Fibroblast of skin of left quadriceps (primary cell): ENCODE measurements at places on chromosomes 5 and 9.
A peak's percentile ranks its signal among the peaks of the same experiment; 100 is the strongest.

DNA sequence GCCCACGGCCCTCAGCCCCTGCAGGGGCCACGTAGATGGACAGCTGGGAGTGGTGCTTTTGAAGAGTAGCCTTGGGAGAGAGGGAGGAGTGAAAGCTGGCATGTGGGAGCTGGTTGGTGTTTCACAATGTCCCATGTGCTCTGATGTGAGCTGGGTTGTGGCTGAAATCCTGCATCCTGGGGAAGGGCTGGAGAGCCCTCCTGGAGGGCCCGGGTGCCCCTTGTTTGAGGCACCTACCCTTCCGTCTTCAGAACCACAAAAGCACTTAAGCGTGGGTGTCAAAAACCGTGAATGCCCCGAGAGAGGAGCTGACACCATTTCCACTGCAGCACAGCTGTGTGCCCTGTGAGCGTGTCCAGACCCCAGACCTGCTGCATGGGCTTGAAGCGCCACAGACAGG, 199.1 kb upstream of the ZNF618 start:
- no peak for DNase-seq

GRCh38 chr5:103513701-103514100, 48.9 kb downstream of the NUDT12 start:
- DNase-seq: no peak

GRCh38 chr9:91647371-91647770, 223.7 kb upstream of the NFIL3 start:
- no peak for DNase-seq

DNA sequence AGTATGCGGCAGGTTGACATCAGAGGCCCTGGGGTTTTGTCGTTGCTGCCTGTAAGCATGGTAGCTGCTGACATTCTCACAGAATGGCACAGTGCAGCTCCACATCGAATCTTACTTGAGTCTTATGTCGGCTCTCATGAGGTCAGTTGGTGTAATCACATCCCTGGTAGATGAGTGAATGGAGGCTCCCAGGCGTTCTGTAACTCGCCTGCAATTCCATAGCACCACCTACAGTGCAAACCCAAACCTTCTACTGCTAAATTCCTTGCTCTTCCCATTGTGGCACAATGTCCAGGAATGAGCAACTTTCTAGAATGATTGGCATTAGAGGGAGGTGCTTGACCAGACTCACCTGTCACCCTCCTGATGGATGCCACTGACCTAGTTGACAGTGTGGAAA, 578.4 kb downstream of the CCDC171 start:
- no peak for DNase-seq

DNA sequence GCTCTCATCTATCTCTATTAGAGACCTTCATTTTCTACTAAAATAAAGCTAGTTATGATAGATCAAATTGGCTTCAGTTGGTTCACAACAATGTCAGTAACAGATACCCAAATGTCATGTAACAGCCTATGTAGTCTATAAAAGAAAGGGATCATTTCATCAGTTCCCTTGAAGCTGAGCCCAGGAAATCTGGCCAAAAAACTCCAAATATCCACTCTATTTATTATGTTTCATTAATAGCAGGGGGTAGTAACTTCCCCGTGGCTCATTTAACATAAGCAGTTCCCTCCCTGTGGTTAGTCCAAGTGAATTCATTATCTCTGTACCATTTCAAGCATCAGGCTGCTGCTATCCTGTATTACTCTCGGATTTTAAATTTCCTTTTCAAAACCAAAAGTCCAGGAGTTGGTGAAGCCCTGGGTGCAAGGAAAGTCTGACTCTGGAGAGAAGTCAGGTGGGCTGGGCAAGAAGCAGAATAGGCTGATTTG, 66.0 kb downstream of the SH3PXD2B start:
- no peak for DNase-seq

- no peak for DNase-seq
Measured at GRCh38 chr5:135491552-135492318, 39.6 kb upstream of the TIFAB start.

DNA sequence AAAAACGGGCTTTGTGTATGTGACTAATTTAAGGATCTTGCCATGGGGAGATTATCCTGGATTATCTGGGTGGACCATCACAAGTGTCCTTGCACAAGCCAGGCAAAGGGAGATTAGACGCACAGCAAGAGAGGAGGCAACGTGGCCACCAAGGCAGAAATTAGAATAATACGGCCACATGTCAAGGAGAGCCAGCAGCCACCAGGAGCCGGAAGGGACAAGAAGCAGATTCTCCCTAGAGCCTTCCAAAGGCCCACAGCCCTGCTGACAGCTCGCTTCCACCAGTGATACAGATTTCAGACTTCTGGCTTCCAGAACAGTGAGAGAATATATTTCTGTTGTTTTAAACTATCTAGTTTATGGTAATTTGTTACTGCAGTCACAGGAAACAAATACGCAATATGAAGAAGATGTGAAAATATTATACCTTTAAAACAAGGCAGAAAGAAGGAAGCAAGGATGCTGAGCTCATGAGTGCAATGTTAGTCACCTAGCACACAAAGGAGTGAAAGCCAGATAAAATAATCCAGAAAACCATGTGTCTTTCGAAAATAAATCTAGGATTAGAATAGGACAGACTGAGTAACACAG, 28.7 kb upstream of the F2RL1 start:
- DNase-seq: no peak

DNA sequence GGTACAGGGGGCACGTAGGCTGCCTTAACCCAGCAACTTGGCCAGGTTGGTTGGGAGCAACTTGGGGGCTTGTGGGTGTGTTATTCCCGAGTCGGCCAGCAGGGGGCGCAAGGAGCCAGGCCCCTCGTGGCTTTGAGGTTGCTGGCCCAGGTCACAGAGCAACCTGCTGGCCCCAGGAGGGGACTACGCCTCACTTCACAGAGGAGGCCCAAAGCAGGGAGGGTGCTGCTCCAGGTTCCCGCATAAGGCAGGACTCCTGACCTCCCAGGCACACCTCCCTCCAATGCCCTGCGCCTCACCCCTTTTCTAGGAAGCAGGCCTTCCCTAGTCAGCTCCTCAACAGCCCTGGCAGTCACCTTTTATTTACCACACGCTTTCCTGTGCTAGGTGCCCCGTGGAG, 18.1 kb downstream of the KYAT1 start:
- no peak for DNase-seq

DNA sequence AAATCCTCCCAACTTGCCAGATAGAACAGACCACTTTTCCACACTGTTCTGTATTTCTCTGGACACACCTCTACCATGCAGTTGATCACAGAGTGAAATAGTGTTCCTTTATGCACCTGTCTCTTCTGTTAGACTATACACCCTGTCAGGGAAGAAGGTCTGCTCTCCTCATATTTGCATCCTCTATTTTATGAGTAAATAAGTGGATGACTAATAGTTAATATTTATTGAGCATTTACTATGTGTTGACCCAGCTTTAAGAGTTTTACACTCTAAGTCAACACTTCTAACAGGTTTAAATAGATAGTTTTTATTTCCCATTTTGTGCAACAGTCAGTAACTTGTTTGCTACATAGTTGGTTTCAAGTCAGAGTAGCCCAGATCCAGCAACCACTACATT, 452.8 kb upstream of the MPDZ start:
- DNase-seq: no peak

DNA sequence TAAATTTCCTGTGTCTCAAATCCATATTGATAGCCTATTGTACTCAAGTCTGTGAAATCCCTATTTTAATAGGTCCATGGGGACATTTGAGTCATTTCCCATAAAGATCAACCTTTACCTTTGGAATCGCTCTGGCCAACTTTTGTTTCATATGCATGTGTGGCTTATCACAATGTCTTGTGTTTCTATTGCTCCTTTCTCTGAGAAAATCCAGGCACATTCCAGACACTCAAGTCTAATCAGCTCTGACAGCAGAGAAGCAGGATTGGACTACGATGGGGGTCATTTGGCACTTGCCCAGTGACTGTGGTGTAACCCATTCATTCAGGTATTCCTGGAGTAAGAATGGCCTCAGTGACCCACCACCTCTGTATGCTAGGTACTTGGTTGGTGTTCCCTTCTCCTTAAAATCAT, 48.4 kb downstream of the ACTBL2 start:
- DNase-seq: peak; percentile 60

- no peak for DNase-seq
Measured at GRCh38 chr9:115808108-115808507, 345.5 kb upstream of the PAPPA start.

- no peak for DNase-seq
Measured at GRCh38 chr5:150605546-150605945, 34.9 kb upstream of the SYNPO start.

DNA sequence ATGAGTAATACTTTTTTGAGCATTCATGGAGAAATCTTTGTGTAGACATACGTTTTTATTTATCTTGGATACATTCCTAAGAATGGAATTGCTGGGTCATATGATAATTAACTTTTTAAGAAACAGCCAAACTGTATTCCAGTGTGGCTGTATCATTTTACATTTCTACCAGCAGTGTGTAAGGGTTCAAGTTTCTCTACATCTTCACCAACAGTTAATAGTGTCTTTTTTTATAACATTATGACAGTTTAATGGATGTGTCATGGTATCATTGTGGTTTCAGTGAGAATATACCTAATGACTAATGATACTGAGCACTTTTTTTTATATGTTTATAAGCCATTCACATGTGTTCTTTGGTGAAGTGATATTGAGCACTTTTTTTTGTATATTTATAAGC, 52.4 kb downstream of the NIPBL start:
- peak; percentile 84 for DNase-seq

GRCh38 chr9:122281368-122281767, 16.7 kb downstream of the MRRF start:
- DNase-seq: no peak

DNA sequence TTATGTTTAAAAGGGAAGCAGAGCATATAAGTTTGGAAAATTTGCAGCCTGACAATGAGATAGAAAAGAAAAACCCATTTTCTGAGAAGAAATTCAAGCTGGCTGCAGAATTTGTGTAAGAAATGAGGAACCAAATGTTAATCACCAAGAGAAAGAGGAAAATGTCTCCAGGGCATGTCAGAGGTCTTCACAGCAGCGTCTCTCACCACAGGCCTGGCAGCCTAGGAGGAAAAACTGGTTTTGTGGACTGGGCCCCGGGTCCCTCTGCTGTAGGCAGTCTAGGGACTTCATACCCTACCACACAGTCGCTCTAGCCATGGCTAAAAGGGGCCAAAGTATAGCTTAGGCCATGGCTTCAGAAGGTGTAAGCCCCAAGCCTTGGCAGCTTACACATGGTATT, 32.1 kb upstream of the HSD17B4 start:
- no peak for DNase-seq

DNA sequence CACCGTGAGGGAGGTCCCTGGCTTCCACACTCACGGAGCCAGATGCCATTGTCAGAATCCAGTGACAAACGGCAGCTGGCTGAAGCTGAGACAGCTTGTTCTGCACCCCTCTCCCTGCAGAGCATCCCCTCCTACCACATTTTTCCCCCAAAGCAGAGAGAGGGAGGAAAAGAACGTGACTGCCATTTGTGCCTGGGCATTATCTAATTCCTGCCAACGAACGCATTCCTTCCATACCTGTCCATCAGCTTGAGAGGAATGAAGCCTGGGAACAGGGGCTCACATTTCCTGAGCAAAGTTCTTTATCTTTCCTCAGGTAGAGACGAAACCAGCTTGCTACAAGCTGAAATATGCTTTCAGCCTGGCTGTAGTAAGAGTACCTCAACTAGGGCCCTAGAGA, 175.4 kb downstream of the SLIT3 start:
- DNase-seq: no peak
